ENCODE measurements at places on chromosomes 4 and X. TPM values are rescaled to one million over a fixed set of nuclear protein-coding genes. Genes with fewer than 3 reads are reported as not detected.

Gene PDHA1
- 48.2 TPM for total RNA-seq

Gene STPG2
- total RNA-seq = not detected

DNA sequence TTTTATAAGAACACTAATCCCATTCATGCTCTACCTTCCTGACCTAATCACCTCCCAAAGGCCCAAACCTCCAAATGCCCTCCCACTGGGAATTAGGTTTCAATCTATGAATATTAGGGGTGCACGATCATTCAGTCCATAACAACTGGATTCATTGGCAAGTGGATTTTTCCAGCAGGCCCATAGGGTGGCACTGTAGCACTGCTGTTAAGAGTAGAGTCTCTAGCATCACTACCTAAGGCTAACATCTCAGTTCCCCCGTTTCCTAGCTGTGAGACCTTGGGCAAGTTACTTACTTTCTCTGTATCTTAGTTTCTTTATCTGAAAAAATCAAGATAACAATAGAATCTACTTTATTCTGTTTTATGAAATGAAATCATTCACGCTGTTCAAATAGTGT, 315.8 kb downstream of the STIM2 start:
- DNase-seq = peak; percentile 39

- DNase-seq = peak; percentile 84
Observed at GRCh38 chr4:75180790-75181776, 248.2 kb downstream of the PARM1 start.

DNA sequence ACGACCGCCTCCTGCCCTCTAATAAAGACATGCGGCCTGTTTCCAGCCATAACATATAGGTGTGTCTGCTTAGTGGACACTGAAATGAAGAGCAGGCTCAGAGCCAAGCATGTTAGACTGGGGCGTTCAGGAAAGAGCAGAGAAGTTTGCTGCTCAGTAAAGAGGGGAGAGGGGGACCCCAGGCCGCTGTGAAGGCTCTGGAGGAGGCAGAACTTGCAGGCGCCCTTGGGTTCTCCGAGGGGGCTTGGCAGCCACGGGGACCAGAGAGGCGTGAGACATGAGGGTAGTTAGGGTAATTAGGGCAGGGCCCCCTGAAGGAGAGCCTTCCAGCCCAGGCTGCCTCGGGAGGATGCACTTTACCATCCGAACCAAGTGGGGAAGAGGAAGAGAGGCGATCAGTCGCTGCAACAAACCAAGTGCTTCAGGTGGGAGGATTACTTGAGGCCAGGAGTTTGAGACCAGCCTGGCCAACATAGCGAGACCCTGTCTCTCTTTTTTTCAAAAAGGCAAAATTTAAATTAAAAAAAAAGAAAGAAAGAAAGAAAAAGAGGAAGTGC, 46.6 kb upstream of the CDKN2AIP start:
- no peak for DNase-seq

DNA sequence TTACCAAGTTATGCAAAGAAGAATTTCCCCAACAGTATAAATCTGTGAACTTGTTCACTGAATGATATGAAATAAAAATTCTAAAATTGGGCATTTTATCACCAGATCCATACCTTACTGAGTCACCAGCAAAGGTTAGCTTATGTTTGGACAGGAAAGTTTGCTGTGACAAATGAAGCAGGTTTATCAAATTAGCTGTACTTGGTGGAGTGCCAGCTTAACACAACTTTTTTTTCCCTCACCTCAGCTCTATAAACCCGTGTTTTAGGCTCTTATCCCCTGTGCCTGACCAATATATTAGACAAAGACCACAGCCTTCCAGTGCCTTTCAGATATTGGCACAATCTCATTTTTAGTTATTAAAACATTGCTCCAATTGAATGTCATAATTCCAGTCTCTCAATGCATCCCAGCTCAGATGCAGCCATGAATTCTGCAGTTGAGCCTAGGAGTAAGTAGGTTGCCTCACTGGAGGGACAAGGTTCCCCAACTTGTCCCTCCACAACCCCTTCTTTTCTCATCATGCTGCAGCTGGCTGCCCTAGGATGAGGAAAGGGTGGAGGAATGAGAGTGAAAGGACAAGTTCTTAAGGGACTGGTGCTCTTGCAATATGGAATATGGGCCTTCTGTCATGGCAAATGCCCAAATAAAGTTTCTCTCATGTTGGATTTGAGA, 27.0 kb upstream of the PDGFC start:
- DNase-seq = no peak

Gene TLR10
- total RNA-seq = 0.08 TPM

- no peak for DNase-seq
Observed at GRCh38 chrX:136666088-136666487, 18.1 kb downstream of the CD40LG start.

DNA sequence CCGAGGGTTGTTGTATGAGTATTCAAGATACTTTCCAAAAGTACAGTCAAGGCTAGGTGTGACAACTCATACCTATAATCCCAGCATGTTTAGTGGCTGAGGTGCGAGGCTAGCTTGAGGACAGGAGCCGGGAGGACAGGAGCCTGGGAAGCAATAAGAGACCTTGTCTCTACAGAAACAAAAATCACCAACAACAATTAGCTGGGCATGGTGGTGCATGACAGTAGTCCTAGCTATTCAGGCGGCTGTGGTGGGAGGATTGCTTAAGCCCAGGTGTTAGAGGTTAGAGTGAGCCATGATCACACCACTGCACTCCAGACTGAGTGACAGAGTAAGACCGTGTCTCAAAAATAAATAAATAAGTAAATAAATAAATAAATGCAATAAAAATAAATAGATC, 91.6 kb downstream of the TLL1 start:
- DNase-seq = no peak

- DNase-seq = no peak
Observed at GRCh38 chr4:183164963-183165362, 65.9 kb downstream of the WWC2 start.

Gene RHOXF2B
- not detected for total RNA-seq

GRCh38 chr4:164438321-164438720, 315.6 kb upstream of the SMIM31 start:
- DNase-seq = peak; percentile 58

DNA sequence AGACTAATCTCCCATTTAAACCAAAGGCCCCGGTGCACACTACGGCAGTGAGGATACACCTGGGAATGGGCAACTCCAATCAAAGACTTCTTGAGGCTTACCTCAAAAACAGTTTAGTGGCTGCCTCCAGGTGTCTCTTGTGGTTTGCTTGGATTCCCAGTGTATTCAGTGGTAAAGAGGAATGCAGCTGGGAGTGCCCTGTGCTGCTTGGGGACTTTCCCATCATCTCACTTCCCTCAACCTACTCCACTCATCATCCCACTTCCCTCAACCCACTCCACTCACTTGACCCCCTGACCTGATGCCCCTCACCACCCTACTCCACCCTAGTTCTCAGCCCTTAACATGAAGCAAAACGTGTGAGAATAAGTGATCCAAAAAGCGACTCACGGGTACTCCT, 177.3 kb upstream of the ETNPPL start:
- peak; percentile 6 for DNase-seq

Gene PGAM4
- not detected for total RNA-seq

GRCh38 chrX:2449135-2449886, 51.5 kb downstream of the DHRSX start:
- no peak for DNase-seq

Gene RIPPLY1
- total RNA-seq = not detected

Gene FAM184B
- total RNA-seq = not detected

DNA sequence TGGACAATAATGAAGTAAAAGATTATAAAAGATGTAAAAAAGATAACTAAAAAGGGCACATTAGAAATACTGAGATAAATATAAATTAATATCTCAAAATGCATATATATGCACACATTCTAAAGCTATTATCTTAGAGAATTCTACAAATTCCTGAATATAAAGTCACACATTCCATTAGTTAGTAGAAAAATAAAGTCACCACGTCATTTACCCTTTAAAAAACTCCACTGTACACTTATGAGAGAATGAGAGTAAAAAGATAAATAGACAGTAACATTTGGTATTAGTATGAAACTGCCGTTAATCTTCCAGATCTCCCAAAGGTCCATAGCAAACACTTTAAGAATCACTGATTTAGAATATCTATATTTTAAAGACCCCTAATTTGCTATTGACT, 67.2 kb upstream of the IL15 start:
- DNase-seq = no peak

DNA sequence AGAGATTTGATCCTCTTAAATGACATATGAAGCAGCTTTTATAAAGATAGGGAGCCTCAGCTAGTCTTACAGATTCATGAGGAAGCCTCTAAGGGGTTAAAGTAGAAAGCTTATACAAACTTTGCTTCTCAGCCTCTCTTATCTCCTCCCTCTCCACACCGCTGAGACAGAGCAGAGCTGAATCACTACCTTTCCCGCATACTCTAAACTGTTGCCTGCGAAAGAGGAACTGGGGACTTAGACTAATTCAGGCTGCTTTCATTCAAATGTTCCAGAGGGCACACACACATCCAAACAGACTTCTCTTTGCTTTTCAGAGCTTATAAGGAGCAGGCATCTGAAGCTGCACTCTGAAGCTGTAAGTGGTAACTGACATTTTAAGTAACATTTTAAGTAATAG, at the start of gene SERTM2:
TSS of gene SERTM2 (plus strand) at position 169 of the 400 bp plus-strand sequence. CDS start 7,213 bp downstream, outside the sequence.
- peak; percentile 27 for DNase-seq

DNA sequence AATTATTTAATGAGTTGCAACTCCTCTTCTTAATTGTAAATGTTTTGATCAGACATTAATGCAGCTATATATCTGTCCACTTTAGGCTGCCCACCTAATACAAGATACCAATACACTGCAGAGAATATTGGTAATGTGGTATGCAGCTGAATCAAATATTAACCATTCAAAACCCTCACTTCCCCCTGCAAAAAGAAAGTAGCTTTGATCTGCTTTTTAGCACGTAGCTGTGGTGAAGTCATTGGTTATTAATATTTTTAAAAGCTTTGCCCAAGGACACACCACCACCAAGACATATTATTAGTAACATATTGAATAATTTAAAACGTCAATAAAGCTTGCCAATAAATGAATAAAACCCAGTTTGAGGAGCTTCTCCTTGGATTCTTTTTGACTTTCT, 28.6 kb upstream of the CYP2U1 start:
- no peak for DNase-seq

Gene MSANTD1
- 1.3 TPM for total RNA-seq

Gene TREX2
- not detected for total RNA-seq

- DNase-seq = no peak
Observed at GRCh38 chrX:97030947-97031346, 147.2 kb downstream of the RPA4 start.

Gene BMP3
- not detected for total RNA-seq

- DNase-seq = no peak
Observed at GRCh38 chr4:97104006-97104405, 1039.3 kb downstream of the STPG2 start.

Measured in H4 (cell line).